Hepatocyte (in vitro differentiated cells): ENCODE measurements at places on chromosomes 4 and X. TPM values are rescaled to one million over a fixed set of nuclear protein-coding genes. Genes with fewer than 3 reads are reported as not detected.

GRCh38 chr4:34629451-34629850, 1614.9 kb downstream of the ARAP2 start:
- no peak for DNase-seq
- H3K27me3 ChIP-seq, result no peaks in the 10 kb centered on the region
- no peaks in the 10 kb centered on the region for H3K36me3 ChIP-seq
- no peaks in the 10 kb centered on the region for H3K4me1 ChIP-seq

NPY2R gene
- 1.4 and 1.9 TPM in 2 replicates for total RNA-seq

DNA sequence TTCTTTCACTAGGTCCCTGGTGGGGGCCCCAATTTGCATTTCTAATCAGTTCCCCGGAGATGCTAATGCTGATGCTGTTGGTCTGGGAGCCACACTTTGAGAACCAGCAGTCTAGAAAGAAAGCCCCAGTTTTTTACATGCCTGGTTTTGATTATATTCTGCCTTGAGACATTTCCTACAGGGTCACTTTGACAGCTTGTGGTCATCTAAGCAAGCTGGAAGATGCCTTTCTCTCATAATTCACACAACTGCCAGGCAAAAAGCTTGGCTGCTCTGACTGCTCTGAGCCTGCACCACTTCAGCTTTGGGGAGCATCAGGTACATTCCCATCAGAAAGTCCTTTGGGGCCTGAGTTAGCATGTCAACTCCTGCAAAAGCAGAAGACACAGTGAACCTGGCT, 5.9 kb upstream of the PLAC1 start:
- no peaks in the 10 kb centered on the region for H3K36me3 ChIP-seq
- no peak for DNase-seq
- H3K4me3 ChIP-seq, result no peak overlapping the region
- no peak overlapping the region for H3K27ac ChIP-seq

- DNase-seq, result no peak
- H3K4me1 ChIP-seq, result no peaks in the 10 kb centered on the region
- no peak overlapping the region for H3K27ac ChIP-seq
- no peaks in the 10 kb centered on the region for H3K36me3 ChIP-seq
- H3K4me3 ChIP-seq, result no peak overlapping the region
Measured at GRCh38 chr4:107125496-107125895, 89.4 kb upstream of the DKK2 start.

- DNase-seq, result no peak
- no peaks in the 10 kb centered on the region for H3K4me1 ChIP-seq
- no peaks in the 10 kb centered on the region for H3K36me3 ChIP-seq
Measured at GRCh38 chr4:102693262-102693850, 67.4 kb downstream of the MANBA start.

FREM3 gene
- total RNA-seq, result 0.20 and 0.23 TPM in 2 replicates

DNA sequence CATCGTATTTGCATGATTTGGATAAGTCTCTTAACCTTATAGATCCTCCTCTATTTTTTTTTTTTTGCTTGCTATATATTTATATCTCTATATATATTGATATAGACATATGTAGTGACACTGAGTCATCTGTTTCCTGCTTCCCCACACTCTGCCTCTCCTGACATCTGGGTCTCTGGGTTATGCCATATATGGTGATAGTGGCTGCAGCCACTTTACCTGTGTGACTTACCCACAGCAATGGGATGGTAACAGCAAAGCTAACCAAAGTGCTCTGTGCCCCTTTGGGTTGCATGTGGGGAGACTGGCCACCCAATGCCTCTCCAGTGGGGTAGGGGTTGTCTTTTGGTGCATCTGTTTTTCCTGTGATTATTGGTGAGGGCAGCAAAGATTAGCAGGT, 14.5 kb downstream of the CMC4 start:
- DNase-seq, result no peak

DNA sequence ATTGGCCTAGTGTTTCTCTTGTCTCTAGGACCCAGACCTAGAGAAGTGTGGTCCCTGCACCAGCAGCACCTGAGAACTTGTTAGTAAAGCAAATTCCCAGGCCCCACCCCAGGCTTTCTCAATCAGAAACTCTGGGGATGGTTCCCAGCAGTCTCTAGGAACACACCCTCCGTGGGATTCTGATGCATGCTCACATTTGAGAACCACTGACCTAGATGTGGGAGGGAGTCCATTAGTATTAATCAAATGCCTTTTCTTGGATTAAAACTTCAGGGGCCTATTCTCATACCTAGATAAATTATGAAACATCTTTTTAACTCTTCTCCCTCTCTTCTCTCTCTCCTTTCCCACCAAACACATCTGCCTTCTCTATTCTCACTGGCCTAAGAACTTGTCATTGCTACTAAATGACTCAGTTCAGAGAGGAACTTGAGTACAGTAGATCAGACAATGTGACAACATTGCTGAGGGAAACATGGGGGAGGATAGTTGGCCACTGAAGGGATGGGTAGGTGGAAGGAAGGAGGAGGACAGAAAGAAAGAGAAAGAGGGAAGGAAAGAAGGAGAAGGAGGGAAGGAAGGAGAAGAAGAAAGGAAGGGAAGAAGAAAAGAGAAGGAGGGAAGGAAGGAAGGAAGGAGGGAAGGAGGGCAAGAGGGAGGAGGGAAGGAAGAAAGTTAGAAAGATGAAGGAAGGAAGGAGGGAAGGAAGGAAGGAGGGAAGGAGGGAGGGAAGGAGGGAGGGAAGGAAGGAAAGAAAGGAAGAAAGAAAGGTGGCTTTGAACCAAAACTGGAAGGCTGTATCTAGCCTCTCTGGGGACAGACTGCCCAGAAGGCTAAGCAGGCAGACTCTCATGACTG, 132.7 kb upstream of the MAP3K15 start:
- no peaks in the 10 kb centered on the region for H3K27me3 ChIP-seq
- H3K4me1 ChIP-seq, result no peaks in the 10 kb centered on the region
- no peaks in the 10 kb centered on the region for H3K36me3 ChIP-seq
- H3K4me3 ChIP-seq, result no peak overlapping the region
- no peak overlapping the region for H3K27ac ChIP-seq
